ENCODE measurements at places on chromosomes 1 and 21.
A peak's percentile ranks its signal among the peaks of the same experiment; 100 is the strongest.

DNA sequence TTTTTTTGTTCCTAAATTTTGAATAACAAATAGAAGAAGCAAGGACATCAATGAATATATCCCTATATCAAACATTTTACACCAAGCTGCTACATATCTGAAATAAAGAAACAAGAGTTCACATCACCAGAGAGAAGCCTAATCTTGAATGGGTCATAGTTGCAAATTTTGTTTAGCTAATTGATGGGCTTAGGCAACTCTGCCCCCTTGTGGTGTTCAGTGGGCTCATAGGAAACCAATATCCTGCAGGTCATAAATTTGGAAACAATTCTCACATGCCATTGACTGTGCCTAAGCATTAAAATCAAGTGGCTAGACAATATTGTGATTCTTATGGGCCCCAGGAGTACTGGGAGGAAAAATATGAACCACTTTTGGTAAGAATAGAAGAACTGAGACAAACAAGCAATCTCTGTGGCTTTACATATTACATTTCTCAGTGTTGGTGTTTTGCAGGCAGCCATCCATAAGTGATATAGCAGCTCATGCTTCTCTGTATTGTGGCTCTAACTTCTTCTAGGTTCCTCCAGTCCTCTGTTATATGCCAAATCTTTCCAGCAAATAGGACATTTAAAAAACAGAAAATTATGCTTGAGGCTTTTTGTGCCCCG is 1262.8 kb upstream of the PRMT6 start:
- no peak for DNase-seq

DNA sequence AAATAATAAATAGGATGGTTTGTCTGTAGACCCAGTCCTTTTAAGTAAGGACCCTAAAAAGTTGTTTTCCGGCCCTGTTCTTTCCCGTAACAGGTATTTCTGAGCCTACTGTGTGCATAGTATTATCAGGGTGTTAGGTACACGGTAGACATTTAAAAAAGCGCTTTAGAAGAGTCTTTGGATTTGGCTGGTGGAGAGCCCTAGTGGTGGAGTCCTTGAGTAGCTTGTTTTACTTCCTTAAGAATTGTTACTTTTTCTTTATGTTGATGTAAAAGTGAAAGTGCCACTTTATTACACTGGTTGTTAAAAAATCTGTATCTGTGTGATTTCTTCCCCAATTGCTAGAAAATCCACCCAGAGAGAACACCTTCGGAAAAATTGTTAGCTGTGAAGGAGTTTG is 36.8 kb downstream of the SMYD2 start:
- DNase-seq, result no peak

GRCh38 chr1:7984811-7985210 is 23.3 kb downstream of the PARK7 start:
- DNase-seq, result no peak

DNA sequence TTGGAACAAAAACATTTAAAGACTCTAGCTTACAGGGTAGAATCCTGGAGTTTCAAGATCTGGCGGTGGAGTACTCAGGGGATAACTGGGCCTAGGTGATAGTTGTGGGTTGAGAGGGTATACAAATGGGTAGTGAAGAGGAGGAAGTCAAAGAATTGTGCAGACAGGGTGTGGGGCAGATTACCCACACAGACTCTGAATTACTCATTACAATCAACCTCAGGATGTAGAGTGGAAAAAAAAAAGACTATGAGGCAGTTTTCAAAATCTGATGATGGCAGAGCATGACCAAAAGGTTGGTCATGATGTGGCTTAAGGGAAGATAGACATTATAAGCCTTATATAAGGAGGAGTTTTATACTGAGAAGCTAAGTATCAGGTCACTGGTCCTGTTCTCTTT is 44.1 kb upstream of the GLIS1 start:
- peak; percentile 15 for DNase-seq

GRCh38 chr1:168084396-168085231 is 52.1 kb downstream of the GPR161 start:
- peak; percentile 43 for DNase-seq

- DNase-seq, result no peak
These were observed 726 bp downstream of the TMEM54 start for GRCh38 chr1:32900371-32900955.

DNA sequence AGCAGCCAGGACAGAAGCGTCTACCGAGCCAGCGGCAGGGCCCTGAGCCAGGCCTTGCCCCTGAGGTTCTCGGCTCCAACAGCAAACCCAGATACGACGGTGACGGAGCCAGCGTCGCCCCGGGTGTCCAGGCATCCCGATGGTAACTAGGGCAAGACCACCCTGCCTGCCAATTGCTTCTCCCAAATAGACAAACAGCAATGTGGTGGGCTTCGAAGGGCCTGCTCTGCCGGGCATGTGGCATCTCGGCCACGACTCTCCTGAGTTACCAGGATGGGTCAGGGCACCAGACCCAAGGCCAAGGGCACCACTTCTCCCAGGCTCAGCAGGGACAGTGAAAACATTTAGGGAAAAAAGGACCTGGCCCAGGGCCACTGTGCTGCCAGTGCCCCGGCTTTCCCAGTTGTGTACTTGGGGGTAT is 3.2 kb upstream of the ACTRT2 start:
- DNase-seq, result no peak

DNA sequence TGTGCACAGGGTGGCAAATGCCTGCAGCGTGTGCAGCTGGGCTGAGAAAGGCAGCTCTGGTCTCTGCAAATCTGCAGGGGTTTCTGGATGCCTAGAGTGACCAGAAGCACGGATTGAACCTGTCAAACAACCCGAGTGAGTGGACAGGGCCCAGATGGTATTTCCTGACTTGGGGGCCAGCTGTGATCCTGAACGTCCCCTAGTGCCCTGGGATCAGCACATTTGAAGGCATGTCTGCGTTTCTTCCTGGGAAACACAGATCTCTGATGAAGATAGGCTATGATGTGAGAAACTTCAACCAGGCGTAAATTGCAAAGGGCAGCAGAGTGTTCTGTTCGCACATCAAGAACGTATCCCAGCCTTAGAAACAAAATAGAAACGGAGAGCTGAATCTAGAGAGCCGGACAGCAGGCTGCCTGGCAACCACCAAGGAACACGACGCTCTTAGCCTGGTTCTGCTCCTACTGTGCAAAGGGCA is 163.1 kb downstream of the KCNJ6 start:
- DNase-seq, result no peak

DNA sequence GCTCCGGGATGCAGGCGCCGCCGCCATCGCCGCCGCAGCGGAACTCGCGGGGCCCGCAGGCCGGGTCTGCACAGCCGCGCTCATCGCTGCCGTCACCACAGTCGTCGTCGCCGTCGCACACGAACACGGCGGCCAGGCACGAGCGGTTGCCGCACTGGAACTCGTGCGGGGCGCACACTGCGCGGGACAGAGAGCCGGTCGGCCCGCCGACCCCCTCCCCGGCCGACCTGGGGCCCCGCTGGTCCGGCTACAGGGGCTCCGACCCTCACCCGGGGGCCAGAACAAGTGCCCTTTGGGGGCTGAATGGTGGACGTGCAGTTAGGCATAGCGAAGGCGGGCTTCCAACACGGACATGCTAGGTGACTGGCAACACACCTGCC is 38.6 kb upstream of the MAGOH start:
- no peak for DNase-seq

DNA sequence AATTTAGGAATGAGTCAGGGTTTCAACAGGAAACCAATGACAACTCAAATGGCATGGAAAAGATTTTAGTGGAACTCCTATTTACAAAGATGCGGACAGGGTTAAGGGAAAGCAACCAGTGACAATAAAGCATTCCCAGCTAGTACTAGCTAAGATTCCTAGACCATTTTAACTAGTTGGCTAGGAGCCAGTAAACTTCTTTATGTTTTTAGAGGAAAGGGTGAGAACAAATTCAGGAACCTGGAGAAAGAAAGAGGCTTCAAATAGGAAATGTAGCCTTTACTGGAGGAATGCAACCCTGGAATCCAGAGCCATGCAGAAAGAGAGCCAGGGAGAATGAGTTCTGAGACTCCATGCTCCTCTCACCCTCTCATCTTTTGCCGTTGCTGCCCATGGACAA is 416.6 kb downstream of the KCTD3 start:
- DNase-seq, result no peak

DNA sequence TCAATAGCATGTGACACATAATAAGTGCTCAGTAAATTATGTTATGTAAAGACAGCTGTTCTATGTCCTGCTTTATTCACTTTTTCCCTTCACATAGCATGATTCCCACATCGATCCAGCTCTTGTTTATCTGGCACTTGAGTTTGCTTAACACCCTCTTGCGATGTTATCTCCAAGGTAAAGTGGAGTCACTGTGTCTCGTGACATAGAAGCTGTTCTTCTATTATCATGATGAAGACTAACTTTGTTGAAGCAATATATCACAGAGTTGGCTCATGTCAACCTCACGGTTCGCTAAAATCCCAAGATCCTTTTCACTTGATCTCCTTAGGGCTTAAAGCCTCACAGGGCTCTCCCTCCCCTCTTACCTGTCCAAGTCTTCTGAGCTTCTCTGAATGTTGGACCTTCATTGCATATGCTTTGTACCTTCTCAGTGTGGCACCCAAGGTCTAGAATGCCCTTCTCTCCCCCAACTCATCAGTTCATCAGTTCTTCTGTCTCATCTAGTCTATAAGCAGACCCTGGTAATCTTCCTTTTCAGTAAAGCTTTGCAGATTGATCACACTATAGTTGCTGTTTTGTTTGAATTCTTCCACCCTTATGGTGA is 38.0 kb downstream of the PLXNA2 start:
- DNase-seq, result no peak

- no peak for DNase-seq
These were observed 139.9 kb downstream of the PEX14 start for GRCh38 chr1:10614377-10615225.

DNA sequence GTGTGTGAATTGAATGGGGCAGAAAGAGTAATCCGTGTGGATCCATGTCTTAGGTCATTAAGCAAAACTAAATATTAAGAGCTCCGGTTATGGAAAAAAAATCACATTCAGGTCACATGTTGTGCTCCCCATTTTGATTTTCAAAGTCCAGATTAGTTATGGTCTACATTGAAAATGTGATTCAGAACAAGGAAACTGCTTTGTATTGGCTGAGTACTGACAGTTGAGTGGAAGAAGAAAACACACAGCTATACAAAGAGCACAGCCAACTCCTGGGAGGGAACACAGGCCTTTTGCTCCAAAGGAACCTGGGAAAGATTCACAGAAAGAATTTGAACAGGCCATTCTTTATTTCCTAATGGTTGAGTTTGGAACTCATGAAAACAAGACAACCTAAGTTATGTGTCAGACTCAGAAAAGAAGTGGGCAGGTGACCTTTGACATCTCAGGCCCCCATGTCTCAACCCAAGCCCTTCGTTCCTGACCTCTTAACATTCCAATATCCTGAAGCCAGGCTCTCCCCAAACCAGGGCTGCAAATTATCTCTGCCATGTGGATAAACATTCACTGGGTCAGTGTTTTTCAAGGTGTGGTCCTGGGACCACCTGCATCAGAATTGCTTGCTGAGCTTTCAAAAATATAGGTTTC is 159.3 kb upstream of the LMO4 start:
- no peak for DNase-seq

- peak; percentile 43 for DNase-seq
These were observed 777 bp downstream of the LRRC41 start for GRCh38 chr1:46302641-46303037.

- DNase-seq, result no peak
These were observed 107.7 kb downstream of the POU2F1 start for GRCh38 chr1:167328306-167328815.

- DNase-seq, result no peak
These were observed 377.0 kb upstream of the USP24 start for GRCh38 chr1:55592122-55592521.

GRCh38 chr1:76352741-76353435 is 278.3 kb downstream of the ST6GALNAC3 start:
- DNase-seq, result no peak

DNA sequence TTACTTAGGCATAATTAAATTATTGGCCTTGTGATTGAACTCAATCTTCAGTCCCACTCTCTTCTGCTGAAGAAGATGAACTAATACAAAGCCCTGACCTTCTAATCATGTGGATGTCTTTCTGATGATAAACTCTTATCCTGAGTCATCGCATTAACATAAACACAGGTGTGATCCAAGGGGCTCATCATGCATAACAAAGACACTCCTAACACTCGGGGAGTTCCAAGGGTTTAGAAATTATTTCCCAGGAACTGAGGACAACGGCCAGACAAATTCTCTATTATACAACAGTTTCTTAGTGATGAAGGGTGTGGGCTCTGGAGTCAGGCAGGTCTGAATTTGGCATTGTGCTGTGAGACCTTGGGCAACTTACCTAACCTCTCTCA is 18.0 kb downstream of the DUSP10 start:
- DNase-seq, result no peak

DNA sequence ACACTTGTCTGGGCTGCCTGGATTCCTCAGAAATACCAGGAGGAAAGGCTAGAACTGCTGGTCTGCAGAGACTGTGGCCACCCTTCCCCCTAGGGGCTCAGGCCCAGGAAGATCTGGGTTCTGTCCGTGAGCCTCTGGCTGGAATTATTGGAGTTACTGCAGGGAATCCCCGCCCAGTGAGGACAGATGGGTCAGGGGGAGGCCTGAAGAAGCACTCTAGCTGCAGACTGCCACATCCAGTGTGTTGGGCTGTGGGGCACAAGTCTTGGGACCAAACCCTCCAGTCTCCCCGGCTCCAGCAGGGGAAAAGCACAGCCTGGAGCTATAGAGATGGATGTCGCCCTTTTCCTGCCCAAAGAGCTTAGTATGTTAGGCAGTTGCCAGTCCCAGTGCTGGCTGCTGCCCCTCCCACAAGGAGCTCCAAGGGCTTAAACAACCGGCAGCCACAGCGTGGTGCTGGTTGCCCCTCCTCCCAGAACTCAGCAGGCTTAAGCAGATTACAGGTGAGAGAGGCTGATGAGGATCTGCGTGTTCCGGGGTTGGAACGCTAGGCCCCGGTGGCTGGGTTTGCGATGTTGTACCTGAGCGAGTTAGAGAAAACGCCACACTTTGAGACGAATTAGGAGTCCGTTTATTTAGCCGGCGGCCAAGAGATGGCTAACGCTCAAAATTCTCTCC is 255.5 kb upstream of the LRRC7 start:
- DNase-seq, result no peak

GRCh38 chr21:33402001-33402979 is 923 bp upstream of the IFNGR2 start:
- peak; percentile 93 for DNase-seq

- DNase-seq, result peak; percentile 6
These were observed 1.4 kb upstream of the CELF3 start for GRCh38 chr1:151718011-151718431.

DNA sequence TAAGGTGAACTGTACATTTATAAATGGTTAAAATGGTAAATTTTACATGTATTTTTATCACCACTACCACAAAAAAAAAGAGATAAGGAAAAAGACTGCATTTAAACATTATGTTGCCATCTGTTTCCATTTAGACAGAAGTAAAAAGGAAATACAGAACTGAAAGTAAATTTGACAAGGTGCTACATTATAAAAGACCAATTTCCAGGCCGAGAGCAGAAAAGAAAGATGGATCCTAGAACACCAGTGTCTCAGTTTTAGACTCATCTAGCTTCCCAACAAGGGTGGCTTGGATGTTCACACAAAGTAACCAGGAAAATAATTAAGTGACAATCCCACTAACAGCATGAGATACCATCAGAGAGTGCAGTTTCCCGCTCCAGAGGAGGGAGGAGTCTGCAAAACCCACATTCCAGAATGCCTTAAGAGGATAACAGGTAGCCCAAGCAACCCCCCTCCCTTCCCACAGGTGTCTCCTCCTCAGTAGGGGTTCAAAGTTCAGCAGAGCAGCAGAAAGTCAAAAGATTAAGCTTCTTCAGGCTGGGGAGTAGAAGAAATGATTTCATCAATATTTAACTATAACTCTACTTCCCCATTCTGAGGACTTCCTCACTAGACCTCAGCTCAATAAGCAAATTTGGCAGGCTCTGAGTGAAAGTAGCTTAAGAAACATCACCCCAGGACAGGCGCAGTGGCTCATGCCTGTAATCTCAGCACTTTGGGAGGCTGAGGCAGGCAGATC is 11.8 kb downstream of the TPM3 start:
- DNase-seq, result no peak
